Stimulated activated CD4-positive, alpha-beta T cell treated with anti-CD3 and anti-CD28 coated beads, Interleukin-1b, Interleukin-23, amount 100 ng/mL, for 48 hours (primary cell): ENCODE measurements at places on chromosomes 7 and 10.

DNA sequence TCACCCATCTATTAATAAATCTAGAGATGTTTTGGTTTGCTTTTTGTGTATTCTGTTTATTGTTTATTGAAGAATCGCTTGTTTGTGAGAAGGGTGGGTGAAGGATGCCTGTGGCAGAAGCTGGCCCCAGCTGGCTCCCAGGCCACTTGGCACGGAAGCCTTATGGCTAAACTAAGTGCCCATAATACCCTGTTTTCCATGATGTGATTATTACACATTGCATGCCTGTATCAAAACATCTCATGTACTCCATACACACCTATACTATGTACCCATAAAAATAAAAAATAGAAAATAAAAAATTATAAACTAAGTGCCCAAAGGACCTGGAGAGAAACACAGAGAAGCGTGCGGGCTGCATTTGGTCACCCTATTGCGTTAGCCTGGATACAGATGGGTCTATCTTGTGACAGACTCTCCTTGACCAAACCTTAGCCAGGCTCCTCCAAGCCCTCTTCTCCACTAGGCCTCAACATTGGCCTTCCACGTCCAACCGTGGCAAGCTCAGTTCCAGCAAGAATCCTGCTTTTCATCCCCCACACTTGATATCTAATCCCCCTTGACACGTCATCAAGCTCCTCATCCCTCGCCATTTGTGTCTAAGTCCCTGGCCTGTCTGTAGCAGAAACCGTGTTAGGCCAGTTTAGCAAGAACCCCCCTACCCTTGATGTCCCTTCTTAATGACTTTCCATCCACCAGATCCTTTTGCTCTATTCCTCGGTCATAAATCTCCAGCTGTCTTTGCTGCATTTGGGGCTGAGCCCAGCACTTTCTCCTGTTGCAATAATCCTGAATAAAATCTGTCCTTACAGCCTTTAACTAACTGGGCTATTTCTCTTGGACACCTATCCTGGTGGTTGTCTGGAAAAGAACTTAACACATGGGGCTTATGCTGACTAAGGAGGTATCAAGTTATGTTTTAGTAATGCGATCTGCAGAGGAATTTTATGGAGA is 245.2 kb downstream of the TNS3 start:
- no peak for DNase-seq

GRCh38 chr10:104061196-104061595 is 24.5 kb downstream of the COL17A1 start:
- no peak for DNase-seq

GRCh38 chr7:139659922-139660316 is 117.9 kb downstream of the HIPK2 start:
- DNase-seq, result no peak

DNA sequence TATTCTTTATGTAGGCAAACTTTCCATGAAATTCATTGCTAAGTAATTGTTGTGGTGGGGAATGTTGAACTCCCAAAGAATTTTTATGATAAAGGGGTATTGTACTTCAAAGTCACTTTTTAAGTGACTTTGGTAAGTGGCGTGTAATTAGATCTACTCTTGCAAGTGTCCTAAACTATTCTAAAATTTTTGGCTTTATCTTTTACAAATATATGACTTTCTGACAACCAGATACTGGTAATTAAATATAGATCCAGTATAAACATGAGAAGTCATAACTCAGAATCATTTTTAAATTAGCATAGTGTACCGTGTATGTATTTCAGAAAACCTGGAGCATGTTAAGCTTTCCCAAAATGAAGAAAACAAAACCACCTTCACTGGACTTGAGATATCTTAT is 84.7 kb upstream of the HGF start:
- DNase-seq, result no peak

GRCh38 chr7:83148776-83149175 is 13.9 kb downstream of the PCLO start:
- no peak for DNase-seq

DNA sequence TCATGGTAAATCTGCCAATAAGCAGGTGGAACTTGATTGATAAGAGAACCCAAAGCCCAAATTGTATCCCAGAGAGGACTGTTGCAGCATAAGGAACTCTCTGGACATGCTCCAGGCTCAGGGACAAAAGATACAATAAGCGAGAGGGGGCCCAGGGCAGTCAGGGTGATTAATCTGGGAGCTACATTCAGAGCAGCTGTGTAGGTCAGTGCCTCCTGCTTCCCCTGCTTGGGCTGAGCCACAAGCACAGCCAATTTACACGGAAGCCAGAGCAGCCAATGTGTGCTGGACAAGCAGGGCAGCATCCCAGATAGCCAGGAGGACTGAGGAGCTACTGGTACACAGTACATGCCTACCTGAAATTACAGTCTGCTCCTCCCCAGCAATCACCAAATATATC is 24.2 kb downstream of the MYPN start:
- no peak for DNase-seq

- no peak for DNase-seq
These were observed 31.9 kb upstream of the INSYN2A start for GRCh38 chr10:127228195-127228787.

GRCh38 chr7:106317971-106318370 is 33.2 kb upstream of the NAMPT start:
- no peak for DNase-seq

DNA sequence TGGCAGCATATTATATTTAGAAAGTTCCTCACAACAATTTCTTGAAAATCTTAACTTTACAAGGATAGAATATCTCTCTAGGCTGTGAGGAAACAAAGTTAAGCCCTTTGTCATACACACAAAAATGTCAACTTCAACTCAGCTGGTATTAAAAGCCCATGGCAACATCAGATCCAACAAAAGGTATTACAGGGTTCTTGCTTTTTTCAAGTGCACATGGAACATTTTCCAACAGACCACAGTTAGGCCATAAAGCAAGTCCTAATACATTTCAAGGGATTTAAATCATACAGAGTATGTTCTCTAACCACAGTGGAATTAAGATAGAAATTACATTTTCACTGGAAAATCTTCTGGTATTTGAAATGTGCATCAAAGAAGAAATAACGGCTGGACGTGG is 71.9 kb upstream of the OIT3 start:
- DNase-seq, result no peak

- DNase-seq, result no peak
These were observed 721.5 kb downstream of the POM121L12 start for GRCh38 chr7:53756946-53757345.

- DNase-seq, result no peak
These were observed 94.2 kb downstream of the HTR5A start for GRCh38 chr7:155164316-155164715.

DNA sequence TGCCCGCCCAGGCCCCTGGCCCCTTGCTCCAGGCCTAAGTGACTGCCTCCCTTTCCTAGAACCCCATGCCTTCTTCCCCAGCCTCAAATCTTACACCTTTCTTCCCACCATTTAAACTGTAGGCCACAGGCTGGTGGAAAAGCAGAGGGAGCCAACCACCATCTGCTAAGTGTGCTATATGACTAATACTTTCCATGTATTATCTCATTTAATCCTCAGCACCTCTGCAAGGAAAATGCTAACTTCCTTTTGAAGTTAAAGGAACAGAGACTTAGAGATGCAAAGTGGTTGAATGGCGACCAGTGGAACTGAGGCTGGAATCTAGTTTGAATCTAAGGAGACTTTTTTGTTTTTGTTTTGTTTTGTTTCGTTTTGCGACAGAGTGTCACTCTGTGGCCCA is 17.8 kb upstream of the MTPAP start:
- DNase-seq, result no peak

- no peak for DNase-seq
These were observed 225.2 kb upstream of the SH2B2 start for GRCh38 chr7:102061354-102061945.

- DNase-seq, result no peak
These were observed 85.8 kb downstream of the CCDC3 start for GRCh38 chr10:12915637-12916168.

DNA sequence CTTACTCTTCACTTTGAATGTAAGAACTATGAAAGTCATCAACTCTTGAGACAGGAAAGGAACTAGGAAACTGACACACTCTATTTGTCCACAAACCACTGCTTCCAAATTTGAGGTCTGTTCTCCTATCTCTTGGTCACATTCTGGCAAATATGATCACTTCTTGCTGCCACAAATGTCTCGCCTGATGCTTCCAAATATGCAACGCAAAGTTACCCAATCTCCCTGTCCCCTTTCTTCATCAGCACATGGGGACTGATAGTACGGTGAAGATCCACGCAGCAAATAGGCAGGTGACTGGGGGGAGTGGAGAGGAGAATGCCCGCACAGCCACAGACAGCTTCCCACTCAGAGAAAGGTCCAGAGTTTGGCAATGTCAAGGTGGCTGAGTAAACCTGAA is 92.6 kb upstream of the TCF7L2 start:
- no peak for DNase-seq

GRCh38 chr10:48205918-48206317 is 68.6 kb downstream of the FRMPD2 start:
- DNase-seq, result no peak

DNA sequence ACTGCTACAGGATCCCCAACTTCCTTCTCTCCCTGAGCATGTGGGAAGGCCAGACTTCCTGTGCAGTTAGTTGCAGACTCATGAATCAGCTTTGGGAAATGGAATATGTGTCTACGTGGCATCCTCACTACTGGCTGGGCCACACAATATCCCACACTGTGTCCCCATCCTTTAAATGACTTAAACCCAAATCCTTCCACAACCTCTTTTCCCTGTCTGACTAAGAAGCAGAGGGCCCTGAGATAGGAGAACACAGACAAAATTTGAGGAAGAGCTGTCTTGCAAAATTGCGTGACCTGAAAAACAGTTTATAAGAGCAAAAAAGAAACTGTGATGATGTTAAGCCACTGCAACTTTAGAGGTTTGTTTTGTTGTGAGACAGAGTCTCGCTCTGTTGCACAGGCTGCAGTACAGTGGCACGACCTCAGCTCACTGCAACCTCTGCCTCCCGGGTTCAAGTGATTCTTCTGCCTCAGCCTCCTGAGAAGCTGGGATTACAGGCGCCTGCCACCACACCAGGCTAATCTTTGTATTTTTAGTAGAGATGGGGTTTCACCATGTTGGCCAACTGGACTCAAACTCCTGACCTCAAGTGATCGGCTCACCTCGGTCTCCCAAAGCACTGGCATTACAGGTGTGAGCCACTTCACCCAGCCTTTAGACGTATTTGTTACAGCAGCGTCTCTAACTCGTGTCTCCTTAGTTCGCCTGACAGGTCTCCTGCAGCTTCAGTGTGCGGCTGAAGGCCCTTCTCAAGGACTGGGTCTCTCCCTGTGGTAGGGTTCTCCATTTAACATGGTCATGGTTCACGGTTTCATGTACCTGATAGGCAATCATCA is 46.9 kb upstream of the SFMBT2 start:
- no peak for DNase-seq

DNA sequence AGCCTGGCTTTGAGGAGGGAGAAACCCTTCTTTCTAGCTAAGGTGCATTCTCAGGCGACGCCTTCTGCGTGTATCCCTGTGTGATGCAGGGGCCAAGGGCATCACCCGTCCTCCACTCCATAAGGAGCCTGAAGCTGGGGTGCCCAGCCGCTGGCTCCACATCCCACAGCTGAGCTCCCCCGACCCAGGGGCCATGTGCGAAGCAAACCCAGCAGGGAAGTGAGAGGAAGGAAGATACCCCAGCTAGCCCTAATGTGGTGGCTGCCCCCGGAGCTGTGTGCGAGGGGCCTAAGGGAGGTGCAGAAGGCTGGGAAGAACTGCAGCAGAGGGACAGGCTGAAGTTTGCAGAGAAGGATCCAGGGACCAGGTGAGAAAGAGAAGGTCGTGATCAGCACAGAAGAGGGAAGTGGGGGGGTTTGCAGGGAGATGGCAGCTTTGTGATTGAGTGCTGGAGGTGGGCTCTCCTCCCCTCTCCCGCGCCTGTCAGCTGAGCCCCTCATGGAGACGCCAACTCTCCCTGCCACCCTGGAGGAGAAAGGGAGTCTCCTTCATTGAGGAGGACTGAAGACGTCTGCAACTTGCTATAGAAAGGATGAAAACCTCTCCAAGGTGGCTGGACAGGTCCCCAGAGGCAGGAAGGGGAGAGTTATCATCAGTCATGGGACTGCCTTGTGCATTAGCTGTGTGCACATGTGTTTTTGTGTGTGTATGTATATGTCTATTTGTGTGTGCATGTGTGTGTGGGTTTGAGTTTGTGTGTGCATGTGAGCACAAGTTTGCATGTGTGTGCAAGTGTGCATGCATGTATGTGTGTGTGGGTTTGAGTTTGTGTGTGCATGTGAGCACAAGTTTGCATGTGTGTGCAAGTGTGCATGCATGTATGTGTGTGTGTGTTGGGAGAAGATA is 3.5 kb upstream of the CALML5 start:
- no peak for DNase-seq

GRCh38 chr10:42992156-42992956 is 84.5 kb upstream of the RET start:
- no peak for DNase-seq

- DNase-seq, result no peak
These were observed 250.8 kb downstream of the CCDC3 start for GRCh38 chr10:12750526-12751201.

DNA sequence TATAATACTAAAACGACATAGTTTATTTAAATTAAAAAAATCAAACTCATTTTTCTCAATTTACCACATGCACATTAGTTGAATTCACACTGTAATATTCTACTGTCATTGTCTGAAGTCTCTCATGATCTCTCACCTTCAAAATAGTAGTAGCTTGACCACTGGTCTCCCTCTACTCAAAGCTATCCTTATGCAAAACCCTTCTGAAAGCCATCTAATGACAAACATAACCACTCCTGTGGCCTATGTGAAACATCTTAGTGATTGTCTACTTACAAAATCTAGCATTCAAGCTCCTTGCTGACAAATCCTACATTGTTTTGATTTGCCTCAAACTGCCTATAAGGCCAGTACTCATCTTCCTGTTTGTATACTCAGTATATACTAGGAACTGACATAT is 606.0 kb upstream of the GHITM start:
- no peak for DNase-seq

DNA sequence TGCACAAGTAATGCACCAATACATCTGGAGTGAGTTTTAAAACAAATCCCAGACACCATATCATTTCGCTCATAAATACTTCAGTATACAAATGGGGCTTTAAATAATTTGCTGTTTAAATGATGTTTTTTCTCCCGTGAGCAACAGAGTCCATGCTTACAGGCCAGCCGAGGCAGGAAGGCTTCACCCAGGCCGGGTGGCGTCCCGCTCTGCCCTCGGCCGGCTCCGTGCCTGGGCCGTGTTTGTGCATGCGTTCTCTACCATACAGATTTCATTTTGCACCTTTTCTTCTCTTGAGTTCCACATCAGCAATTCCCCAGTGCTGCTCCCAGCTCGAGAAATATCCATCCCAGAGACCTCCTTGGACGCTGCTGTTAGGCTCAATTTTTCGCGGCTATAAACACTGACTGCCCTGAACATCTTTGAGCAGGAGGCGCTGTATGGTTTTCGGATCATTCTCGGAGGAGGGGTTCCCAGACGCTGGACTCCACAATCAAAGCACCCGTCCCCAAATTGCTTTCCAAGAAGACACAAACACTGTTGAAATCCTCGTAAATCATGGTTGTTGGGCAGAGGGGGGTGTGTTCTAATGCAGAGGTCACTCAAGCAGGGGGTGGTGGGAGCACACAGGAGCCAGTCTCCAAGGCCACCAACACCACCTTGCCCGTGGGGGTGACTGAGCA is 91.6 kb downstream of the MICALL2 start:
- no peak for DNase-seq

GRCh38 chr7:156578978-156579430 is 61.6 kb upstream of the RNF32 start:
- no peak for DNase-seq
